NCI-H2029 treated with DMSO at 0.1 percent for 48 hours (cell line): ENCODE measurements at places on chromosomes 13 and 19.

GRCh38 chr13:107835339-107836018 lies 379.9 kb downstream of the LIG4 start:
- DNase-seq = no peak

DNA sequence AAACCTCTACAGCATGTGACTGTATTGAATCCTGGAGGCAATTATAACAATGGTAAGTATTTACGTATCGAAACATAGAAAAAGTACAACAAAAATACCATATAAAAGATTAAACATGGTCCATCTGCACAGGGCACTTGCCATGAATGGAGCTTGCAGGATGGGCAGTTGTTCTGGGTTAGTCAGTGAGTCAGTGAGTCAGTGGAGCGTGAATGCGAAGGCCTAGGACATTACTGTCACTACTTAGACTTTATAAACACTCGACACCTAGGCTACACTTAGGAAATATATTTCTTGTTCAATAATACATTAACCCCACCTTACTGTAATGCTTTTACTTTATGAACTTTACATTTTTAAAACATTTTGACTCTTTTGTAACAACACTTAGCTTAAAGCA lies 35.6 kb upstream of the TMTC4 start:
- no peak for DNase-seq

DNA sequence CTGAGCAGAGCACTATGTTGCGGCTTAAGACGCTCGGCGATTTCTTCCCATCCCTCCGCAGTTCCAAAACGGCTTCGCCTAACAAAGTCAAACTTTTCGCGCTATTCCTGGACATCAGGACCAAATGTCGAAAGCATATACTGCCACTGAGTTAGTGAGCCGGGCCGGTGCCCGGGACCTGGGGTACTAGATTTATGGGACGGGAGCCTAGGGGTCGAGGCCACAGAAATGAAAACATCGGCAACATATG lies 699 bp downstream of the RCBTB2 start:
- DNase-seq = no peak

GRCh38 chr19:55605637-55606470 lies at the start of gene ZNF865:
Gene ZNF865 (plus strand): TSS chr19:55605647. CDS start chr19:55613619, 7,972 bp downstream.
- DNase-seq = peak; percentile 62

DNA sequence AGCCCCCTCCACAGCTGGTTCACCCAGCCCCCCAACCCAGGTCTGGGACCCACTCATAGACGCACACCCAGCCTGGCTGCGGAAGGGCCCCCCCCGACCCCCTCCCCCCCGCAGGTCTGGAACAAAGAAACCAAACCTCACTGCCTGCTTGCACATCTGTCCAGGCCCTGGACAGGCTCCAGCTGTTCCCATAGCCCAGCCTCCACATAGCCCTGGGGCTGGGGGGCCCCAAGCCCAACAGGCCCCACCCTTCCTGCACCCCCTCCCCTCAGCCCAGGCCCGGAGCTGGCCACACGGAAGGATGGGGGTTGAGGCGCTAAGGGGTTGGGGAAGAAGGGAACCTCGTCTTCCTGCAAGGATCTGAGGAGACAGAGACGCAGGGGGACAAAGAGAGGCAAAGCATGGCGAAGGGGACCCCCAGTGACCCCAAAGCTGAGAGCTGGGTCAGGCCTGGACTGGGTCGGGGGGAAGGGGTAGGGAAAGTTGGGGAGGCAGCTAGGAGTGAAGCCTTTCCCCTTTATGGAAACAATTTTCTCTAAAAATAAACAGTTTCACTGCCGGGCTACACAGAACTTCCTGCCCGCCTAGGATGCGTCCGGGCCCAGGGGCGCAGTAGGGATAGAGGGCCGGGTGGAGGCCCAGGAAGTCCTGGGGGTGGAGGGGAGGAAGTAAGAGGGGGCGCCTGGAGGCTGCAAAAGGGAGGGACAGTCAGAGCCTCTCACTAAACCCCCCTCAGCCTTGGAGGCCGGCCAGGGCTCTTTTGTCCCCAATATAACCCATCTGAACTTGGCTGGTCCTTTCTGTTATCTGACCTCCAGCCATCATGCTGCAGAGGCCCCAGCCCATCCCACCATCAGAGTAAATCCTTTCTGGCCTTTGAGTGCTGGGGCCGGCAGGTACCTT lies 2.4 kb downstream of the KANK2 start:
- no peak for DNase-seq

DNA sequence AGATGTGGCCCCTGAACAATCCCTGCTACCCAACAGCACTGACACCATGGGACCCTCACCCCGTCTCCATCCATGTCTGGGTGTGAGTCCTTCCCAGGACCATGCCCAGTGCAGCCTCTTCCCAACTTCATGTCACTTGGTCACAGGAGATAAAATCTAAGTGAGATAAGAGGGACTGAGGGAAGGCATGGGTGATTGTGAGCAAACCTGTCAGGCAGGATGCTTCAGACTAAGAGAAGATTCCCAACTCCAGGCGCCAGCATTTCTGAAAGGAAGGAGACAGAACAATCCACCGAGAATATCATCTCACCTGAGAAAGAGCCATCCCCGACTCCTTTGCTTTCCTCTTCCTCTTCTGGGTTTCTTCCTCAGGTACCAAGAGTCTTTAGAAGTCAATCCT lies 7.5 kb downstream of the ZNF320 start:
- no peak for DNase-seq

- no peak for DNase-seq
These were observed 1.6 kb upstream of the CACNG6 start for GRCh38 chr19:53989600-53990533.

DNA sequence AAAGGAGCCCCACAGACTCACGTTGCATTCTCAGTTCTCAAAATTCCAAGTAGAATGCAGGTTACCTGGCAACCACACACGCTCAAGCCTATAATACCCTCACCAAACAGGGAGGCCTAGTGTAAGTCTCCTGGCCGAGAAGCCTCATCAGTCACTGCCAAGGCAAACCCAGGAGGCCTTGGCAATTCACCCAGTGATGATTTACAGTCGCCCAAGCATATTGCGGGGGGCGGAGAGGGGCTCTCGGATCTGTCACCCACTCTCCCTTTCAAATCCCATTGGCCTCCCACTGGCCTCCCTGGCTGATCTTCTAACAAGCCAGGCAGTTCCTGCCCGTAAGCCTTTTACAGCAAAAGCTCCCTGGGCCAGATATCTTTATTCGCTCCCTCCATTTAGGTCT lies 1.1 kb downstream of the AKAP8L start:
- no peak for DNase-seq

DNA sequence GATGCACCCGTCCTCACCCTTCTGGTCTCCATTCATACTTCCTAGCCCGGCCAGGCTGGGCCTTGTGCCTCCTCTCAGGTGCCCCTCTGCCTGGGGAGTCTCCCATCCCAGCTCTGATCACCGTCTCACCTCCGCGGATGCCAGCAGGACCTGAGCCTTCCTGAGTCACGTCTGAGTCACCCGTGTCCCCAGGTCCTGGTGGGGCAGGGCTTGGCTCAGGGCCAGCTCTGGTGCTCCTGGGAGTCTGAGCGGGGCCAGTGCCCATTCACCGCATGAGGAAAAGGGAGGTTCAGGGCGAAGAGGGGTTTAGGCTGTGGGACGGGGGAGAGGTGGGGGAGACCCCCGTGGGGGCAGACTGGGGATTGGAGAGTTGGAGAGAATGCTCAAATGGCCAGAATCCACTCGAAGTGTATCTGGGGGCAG lies 593 bp downstream of the ATP8B3 start:
- no peak for DNase-seq

DNA sequence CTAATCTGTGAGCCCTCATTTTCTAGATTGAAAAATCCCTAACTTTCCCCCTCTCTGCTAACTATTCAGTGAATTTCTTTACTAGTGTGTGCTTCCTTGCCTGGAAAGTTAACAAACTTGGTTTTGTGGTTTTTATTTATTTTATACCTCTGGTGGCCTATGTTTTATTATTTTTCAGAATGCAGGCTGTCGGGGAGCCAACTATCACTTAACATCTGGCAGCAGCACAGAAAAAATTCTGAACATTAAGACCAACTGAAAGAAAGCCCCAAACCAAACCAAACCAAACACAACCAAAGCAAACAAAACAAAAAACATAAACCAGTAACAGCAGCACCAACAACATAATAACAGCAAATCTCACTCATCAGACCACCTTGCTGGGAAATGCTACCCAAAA lies 109.0 kb upstream of the KL start:
- no peak for DNase-seq

GRCh38 chr19:49331616-49332055 lies 3.6 kb upstream of the CD37 start:
- DNase-seq = no peak

GRCh38 chr19:33660410-33661124 lies 38.8 kb downstream of the CHST8 start:
- no peak for DNase-seq

- DNase-seq = no peak
These were observed 370.7 kb downstream of the HS6ST3 start for GRCh38 chr13:96460609-96461008.

GRCh38 chr19:9621156-9622037 lies at the start of gene ZNF561:
Gene ZNF561 (minus strand): TSS chr19:9621232. CDS start chr19:9619456, 1,776 bp downstream.
- DNase-seq = peak; percentile 55

DNA sequence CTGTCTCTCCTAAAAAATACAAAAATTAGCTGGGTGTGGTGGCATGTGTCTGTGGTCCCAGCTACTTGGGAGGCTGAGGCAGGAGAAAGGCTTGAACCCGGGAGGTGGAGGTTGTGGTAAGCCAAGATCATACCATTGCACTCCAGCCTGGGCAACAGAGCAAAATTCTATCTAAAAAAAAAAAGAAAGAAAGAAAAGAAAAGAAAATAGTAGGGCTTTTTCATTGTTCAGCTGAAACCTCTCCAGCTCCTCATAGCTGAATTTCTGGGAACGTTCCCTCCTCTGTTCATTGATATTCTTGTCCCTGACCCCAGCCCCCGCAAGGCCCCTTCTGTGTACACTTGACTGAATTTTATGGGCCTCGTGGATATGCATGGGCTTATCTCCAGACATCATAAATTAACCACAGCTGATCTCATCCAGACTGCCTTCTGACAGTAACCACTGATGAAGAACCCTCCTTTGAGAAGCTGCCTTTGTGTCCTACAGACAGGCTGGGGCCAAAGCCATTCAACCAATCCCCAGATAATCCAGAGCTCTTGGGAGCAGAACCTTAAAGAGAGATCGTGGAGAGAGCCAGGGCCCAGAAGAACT lies at the start of gene ELSPBP1:
ELSPBP1 (plus strand) TSS at position 424 of the 594 bp plus-strand sequence. CDS start 14,036 bp downstream, outside the sequence.
- DNase-seq = no peak

GRCh38 chr19:28609944-28610343 lies 603.0 kb downstream of the UQCRFS1 start:
- no peak for DNase-seq

DNA sequence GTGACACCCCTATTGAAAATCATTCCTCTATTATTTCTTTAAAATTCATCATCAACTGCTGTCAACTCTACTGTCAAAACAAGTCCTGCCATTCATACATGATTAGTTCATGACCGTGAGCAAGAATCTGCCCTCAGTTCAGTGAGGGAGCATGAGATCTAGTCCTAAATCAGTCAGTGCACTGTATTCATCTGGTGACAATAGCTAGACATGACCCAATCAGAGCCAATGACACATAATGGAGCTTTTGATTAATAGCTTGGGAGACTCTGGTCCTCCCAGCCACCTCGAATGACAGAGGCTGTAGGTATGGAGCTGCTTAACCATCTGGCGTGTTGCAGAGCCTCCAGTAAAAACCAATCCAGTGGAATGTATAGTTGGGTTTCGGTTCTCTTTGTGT lies 46.9 kb upstream of the ARGLU1 start:
- DNase-seq = no peak

GRCh38 chr13:48249018-48249417 lies 16.0 kb downstream of the ITM2B start:
- DNase-seq = no peak

DNA sequence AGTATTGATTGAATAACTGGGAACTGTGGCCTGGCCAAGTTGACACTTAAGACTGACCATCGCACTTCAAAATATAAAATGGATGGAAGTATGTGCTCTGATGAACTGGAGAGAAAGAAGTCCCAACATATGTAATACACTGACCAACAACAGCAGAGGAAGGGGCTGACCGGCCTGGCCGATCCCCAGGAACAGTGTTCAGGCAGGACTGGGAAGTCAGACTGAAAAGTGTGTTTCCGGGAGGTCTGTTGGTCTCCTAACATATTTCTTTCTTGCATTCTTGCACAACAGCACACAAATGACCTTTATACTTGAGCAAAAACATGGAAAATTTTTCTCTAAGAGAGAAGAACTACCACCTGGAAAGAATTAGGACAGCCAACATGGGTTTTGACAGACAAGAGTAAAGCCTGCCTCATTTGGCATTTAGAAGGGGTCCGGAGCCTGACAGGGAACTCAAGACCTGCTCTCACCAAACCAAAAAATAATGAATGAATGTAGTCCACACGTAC lies 297.8 kb downstream of the OXGR1 start:
- no peak for DNase-seq

DNA sequence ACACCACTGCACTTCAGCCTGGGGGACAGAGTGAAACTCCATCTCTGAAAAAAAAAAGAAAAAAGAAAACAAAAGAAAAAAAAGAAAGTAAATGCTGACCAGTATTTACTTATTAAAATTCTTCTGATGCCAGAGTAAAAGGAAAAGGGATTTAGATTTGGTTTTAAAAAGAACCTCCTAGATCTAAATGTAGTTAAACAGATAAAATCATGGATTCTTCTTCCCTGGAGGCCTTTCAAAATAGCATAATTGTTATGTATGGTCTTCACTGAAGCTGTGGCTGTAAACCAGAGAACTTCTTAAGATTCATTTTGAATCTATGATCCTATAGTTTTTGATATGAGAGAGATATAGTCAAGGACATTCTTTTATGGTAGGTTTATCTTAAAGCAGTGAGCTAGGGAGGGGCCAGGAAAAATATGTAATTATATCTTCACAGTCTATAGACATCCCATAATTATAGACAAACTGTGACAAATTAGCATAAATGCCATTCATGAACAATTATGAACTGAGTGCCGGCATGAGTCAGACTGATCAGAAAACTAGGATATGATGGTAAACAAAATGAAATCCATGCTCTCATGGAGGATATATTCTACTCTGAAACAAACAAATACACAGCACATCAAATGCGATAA lies 14.9 kb upstream of the STK24 start:
- DNase-seq = no peak

DNA sequence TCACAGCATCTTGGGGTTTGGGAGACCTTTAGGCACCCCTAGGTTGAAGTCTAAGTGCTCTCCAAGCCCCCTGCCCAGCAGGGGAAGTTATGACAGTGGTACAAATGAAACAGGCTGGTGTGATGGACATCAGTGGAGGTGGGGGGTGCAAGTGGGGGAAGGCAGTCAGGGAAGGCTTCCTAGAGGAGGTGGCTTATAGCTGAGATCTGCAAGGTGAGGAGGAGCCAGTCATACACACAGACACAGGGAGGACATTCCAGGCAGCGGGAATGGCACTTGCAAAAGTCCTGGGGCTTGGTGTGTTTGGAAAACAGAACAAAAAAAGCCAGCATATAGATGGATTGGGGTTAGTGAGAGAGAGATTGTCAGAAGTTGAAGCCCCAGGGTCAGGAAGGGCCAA lies 11.6 kb downstream of the HSH2D start:
- no peak for DNase-seq
